Renal cortical epithelial cell (primary cell): ENCODE measurements at places on chromosomes 13 and 19.

- DNase-seq = no peak
Measured at GRCh38 chr13:51919531-51919930, 57.8 kb downstream of the CCDC70 start.

DNA sequence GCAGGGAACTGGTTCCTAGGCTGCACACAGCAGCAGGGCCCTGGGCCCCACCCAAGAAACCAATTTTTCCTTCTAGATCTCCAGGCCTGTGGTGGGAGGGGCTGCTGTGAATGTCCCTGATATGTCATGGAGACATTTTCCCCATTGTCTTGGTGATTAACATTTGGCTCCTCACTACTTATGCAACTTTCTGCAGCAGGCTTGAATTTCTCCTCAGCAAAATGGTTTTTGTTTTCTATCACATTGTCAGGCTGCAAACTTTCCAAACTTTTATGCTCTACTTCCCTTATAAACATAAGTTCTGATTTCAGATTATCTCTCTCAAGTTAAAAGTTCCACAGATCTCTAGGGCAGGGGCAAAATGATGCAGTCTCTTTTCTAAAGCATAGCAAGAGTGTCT is 310.2 kb upstream of the PCDH20 start:
- DNase-seq = no peak

GRCh38 chr13:53045189-53045588 is 16.6 kb downstream of the OLFM4 start:
- no peak for DNase-seq

GRCh38 chr19:30367421-30367820 is 4.8 kb upstream of the ZNF536 start:
- no peak for DNase-seq
